ENCODE measurements at places on chromosomes 2 and 18.
A peak's percentile ranks its signal among the peaks of the same experiment; 100 is the strongest.

DNA sequence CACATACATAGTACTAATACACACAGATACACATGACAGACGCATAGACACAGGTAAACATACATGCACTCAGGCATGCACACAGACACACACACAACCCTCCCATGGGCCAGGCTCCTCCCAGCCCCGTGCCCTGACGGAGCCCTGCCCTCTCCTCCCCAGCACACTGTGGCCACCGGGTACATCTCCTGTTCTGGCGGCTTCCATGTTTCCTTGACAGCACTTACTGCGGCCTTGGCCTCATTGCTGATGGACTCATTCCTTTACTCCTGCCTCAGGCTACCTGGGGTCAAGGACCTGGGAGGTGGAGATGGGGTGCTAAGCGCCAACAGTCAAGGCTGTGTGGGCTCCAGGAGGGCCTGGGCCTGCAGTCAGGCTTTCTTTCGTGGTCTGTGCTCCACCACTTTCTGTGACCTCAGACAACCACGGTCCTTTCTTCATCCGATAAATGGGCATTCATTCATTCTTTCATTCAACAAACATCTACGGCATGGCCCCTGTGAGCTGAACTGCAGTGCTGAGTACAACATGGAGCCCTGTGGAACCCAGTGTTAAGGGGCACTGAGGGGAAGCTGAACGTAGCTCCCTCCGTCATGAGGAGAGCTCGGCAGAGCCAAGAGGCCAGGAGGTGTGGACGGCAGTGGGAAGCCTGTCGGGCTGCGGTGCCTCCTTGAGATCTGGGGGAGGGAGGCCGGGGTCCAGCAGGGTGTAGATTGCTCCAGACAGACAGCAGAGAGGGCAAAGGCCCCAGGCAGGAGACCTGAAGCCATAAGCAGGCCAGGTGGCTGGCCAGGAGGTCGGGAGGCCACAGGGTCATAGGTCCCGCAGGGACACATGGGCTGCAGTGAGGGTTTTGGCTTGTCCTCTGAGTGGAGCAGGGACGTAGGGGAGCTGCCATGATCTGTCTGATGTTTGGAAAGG lies 190.4 kb upstream of the HDAC4 start:
- no peak for DNase-seq

DNA sequence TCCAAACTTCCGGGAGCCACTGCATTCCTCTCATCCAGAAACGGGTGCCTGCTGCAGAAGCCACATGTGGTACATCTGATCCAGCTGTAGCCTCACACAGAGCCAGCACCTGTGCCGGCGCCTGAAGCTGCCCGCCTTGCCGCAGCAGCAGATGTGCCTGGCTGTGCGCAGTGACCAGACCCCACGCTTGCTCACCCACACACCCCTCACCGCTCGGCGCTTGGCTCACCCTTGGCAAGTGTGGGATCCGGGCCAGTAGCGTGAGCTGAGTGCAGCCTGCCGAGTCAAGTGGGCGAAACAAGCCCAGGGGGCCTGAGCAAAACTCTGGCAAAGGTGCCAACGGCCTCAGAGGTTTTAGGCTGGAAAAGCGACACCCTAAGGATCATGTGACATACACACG lies 220.1 kb upstream of the TMEFF2 start:
- DNase-seq = no peak

GRCh38 chr2:172864182-172864581 lies 128.5 kb downstream of the RAPGEF4 start:
- no peak for DNase-seq

DNA sequence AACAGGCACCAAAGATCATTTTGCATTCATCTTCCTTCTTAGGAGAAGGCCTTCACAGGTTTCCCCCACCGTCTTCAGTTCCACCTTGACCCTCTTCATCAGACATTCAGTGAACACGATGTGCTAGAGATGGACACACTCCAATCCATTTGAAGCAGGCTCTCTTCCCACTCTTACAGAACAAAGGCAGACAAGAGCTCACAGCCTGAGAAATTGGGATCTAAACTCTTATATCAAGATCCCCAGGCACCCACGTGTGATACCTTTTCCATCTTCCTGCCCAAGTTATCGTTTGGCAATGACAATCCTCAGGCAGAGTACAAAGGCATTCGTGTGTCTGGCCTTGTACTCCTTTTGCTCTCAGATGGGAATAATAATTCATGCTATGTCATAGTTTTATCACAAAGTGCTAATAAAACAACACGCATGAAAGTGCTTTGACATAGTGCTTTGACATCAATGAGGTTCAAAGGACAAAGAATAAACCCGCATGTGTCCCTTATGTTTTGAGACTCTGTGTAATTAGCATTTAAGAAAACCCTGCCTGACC lies 369.3 kb upstream of the KLHL29 start:
- DNase-seq = no peak

- peak; percentile 87 for DNase-seq
Measured at GRCh38 chr18:21600526-21601410, at the start of gene ESCO1. ESCO1 (minus strand) TSS chr18:21600704; CDS start chr18:21574843, 25,861 bp downstream.

DNA sequence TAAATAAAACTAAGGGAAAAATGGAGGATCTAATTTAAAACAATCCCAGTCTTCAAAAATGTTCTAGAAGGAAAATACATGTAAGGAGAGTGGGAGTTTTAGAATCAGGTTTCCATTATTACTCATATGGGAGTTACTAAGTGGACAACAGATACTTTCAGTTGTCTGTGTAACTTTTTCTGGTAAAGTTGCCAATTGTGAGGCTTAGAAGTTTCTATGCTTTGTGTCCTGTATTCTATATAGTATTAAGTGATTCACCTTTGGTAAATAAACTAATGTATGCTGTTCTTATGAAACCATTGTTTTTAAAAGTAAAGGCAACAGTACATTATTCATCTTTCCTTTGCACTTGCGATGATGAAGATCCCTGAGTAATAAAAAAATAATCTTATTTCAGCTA lies 274.9 kb downstream of the NR4A2 start:
- DNase-seq = no peak

GRCh38 chr2:2324565-2325101 lies 6.4 kb downstream of the MYT1L start:
- DNase-seq = no peak

- DNase-seq = no peak
Measured at GRCh38 chr2:46336283-46336959, 39.2 kb downstream of the EPAS1 start.

- no peak for DNase-seq
Measured at GRCh38 chr18:7927119-7927518, 360.0 kb downstream of the PTPRM start.

- DNase-seq = no peak
Measured at GRCh38 chr2:3785220-3785889, 82.0 kb downstream of the DCDC2C start.

DNA sequence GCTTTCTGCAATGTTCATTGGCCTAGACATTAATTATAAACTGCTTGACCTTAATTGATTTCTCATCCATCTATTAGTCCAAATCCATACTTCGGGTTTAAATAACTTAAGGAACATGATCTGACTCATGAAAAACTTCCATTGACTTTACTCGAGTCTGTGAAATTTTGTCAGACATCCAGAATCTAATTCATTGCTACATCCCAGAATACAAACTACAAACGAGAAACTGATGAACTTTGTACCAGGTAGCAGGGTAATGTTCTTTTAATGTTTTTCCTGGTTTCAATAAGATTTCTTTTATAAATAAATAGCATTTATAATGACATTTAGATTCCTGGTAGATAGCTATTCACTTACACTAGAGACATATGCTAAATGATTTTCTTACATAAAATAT lies 36.0 kb upstream of the IKZF2 start:
- DNase-seq = no peak

- no peak for DNase-seq
Measured at GRCh38 chr2:237281836-237282306, 132.1 kb downstream of the COL6A3 start.
